ENCODE measurements at places on chromosomes 11 and 22.
A peak's percentile ranks its signal among the peaks of the same experiment; 100 is the strongest.

GRCh38 chr11:78982473-78982872 lies 407.8 kb upstream of the NARS2 start:
- DNase-seq = no peak

DNA sequence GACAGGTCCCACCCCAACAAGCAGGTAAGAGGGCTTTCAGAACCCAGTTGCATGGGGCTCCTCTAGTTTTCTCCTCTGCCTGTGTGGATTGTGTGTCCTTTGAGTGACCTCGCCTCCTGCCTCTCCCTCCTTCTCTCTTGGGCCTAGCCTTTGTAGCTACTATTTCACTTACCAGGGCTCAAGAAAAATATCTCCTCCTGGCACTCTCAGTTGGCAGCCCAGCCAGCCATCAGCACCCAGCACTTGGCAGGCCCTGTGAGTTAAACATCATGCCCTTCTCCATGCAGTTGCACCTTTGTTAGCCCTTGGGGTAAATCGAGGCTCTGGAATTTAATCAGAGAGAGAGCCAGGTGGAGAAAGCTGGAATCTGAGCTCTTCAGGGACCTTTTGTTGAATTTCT lies 35.4 kb upstream of the SORL1-AS1 start:
- no peak for DNase-seq

GRCh38 chr11:85385547-85385946 lies 241.6 kb downstream of the DLG2 start:
- no peak for DNase-seq

GRCh38 chr22:39556970-39557841 lies 13.3 kb upstream of the CACNA1I start:
- DNase-seq = peak; percentile 39

DNA sequence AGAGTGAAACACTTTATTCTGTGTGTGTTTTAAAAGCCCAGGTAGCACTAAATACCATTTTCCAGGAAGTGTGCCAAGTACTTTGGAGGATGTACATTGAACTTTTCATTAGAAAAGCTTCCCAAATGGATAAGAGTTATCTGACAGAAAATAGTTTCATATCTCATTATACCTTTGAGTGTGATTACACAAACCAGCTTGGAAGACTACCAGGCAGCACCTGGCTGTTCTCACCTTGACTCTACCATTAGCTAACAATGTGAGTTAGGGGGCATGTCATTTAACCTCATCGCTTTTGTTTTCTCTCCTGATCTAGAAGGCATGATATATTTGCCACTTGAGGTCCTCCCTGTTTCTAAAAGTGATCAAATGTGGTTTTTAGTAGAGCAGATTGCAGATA lies 50.2 kb downstream of the GRM5 start:
- DNase-seq = no peak

DNA sequence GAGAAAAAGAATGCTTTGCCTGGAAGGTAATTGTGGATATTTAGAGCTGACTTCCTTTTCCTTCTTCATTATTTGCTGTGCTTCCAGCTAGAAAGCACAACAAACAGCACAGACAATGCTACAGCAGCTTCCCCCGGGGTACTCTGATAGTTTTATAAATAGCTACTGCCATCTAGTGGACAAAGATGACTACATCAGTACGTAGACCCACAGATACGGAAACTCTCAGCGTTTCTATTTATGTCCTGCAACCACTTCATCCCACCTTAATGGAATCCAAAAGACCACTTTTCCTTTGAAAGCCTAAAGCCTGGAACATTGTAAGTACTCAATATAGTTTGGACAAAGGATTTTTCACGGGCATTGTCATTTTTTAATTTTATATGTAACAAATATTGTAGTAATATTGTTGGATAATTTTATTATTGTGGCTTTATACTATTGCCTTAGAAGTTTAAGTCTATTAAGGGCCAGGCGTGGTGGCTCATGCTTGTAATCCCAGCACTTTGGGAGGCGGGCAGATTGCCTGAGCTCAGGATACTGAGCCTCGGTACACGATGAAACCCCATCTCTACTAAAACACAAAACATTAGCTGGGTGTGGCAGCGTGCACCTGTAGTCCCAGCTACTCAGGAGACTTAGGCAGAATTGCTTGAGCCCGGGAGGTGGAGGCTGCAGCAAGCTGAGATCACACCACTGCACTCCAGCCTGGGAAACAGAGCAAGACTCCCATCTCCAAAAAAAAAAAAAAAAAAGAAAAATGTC lies 7.5 kb downstream of the HSPA8 start:
- DNase-seq = no peak

DNA sequence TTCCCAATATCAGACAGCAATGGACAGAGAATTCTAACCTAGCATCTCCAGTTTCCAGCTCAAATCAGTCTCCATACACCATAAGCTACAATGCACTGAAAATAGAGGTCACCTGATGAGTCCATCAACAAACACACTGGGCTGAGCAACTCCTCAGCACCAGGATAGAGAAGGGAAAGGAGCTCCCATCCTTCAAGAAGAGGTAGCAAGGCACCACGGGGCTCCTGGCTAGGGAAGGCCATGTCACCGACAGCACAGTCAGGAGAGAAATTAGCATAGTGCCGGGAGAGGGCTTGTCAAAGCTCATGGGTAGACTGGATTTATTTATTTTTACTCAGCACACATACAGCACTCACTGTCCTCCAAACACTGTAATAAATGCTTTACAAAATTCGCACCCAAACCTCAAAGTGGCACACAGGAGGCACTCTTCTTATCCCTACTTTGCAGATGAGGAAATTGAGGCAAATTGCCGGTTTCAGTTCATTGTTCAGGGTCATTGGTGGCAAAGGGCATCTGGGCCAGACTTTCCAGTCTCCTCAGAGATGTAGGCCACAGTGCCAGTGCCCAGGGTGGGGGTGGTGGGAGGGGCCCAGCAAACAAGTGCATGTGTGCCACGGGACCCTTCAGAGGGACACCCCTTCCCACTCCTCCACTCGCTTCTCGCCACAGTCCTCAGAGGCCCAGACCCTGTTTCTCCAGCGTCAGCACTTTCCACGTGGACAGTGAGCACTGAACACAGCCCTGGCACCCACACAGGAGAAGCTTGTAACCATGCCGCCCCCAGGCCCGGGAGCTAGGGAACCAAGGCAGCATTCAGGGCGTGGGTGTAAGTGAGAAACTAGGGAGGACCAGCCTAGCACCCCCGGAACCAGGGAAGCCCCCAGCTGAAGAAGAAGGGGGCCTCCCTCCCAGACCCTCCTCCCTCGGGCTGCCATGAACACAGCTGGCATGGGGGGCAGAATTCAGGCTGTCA lies 1417.4 kb downstream of the TBC1D22A start:
- DNase-seq = no peak

- DNase-seq = no peak
Measured at GRCh38 chr22:42313204-42313603, 42.8 kb upstream of the TCF20 start.

GRCh38 chr11:111870113-111870512 lies 1.3 kb downstream of the ALG9 start:
- no peak for DNase-seq

DNA sequence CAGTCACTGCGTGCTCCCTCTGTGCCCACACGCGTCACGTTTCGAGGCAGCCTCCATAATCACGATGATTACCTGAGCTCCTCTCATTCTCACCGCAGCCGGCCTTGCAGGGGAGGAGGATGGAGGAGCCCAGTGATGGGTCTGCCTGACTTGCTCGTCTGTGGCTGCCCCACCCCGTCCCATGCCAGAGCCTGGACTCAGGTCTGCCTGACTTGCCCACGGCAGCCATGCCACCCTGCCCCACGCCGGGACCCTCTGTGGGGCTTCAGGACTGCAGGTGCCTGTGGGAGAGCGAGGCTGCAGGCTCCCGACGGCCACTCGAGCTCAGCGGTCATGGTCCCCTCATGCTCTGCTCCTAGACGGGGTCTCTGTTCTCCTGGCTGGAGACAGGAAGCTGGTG lies 1025.1 kb downstream of the BRD1 start:
- DNase-seq = no peak

DNA sequence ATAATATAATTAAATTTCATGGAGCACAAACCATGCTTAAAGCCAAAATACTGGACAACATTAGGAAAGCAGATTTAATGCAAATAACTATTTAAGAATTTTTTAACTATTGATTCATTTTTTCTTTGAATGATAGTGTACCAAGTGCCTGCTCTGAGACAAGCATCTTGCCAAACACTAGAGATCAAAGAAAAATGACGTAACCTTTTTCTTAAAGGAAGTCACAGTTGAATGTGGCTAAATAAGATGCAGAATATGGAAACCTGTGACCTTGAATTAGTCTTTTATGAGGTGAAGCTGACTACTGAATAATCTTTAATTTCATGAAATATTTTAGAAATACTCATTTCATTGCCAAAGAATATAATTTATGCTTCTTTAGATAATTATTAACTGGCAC lies 104.0 kb downstream of the MSANTD4 start:
- DNase-seq = no peak

DNA sequence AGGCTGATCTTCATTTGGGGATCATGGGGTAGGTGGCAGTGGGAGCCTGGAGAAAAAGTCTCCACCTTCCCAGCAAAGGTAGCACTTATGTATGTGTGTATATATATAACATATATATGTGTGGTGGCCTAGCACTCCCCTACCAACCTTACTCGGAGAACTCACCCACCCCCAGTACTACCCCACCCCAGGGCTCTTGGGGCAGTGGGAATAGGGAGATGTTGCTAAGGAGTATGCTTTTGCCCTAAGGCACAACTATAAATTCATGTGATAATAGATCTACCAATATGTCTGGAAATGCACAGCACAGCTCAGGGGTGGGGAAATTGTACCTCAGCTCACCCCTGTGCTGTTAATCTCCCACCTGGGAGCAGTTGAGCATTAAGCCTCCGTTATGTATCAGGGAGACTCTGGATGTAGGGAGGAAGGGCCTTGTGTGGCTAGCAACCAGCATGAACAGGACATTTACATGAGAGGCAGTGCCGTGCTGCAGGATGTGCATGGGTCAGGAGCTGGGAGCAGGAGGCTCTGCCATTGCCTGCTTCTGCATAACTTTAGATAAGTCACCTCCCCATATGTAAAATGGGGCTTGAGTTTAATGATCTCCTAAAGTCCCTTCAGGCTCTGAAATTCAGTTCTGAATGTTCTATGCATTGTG lies 57.3 kb downstream of the C11orf91 start:
- DNase-seq = no peak

- no peak for DNase-seq
Measured at GRCh38 chr11:126257144-126257543, 11.6 kb downstream of the SRPRA start.

DNA sequence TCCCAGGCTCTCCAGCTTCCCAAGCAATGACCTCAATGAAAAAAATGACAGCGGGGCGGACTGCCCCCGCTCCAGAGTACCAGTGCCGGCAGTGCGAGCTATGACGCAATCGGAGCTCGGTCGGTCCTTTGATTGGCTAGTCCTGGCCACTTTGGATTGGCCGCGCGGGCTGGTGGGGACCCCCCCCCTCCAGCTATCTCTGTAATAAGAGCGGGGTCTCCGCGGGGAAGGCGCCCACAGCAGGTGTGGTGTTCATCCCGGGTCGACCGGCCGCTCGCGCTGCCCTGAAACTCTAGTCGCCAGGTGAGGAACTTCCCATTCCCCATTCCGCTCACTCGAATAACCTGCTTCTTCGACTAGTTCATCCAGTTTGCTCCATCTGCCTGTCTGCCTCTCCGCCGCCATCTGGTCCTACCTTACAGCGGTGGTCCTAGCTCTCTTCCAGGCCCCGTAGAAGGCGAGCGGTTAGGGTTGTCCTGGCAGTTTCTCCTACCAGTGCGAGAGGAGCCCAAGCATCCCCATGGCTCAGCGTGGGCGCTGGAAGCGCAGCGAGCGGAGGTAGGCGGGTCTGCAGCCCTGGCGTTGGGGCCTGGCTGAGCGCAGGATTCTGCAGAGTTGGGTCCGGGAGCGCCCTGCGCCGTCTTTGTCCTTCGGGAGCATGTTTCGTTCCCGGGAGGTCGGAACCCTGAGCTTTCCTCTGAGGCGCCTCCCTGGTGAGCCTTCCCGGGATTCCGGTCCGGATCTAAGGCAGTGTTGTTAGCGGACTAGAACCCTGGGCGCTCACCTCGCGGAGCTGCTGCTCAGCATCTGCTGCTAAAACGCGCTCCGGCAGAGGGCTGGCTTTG lies at the start of gene CALCB:
Gene CALCB (plus strand): TSS at position 233 of the 845 bp plus-strand sequence. CDS start 1,126 bp downstream, outside the sequence.
- DNase-seq = no peak

- no peak for DNase-seq
Measured at GRCh38 chr22:49755631-49756001, 72.1 kb downstream of the BRD1 start.

DNA sequence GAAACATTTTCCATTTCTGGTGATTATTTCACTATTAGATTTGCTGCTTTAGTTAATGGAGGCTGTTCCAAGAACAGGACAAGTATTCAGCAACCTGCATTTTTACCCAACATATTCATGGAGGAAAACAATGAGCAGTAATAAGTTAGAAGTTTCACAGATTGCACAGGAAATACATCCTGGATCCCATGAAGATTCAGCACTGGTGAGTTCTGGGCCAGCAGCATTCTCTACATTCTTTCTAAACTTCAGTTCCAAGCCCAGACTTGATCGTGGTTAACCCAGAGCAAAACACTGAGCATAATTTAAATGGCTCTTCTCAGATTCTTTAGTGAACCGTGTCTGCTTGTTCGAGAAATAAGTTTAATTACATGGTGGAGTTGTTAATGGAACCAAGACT lies 3.8 kb downstream of the FJX1 start:
- no peak for DNase-seq

DNA sequence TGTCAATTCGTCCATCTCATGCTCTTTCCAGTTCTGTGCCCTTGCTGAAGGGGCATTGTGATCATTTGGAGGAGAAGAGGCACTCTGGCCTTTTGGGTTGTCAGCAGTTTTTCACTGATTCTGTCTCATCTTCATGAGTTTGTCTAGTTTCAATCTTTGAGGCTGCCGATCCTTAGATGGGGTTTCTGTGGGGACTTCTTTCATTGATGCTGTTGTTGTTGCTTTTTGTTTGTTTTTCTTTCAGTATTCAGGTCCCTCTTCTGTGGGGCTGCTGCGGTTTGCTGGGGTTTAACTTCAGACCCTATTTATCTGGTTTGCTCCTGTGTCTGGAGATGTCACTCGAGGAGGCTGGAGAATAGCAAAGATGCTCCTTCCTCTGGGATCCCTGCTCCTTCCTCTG lies 224.3 kb downstream of the JRKL start:
- DNase-seq = no peak

DNA sequence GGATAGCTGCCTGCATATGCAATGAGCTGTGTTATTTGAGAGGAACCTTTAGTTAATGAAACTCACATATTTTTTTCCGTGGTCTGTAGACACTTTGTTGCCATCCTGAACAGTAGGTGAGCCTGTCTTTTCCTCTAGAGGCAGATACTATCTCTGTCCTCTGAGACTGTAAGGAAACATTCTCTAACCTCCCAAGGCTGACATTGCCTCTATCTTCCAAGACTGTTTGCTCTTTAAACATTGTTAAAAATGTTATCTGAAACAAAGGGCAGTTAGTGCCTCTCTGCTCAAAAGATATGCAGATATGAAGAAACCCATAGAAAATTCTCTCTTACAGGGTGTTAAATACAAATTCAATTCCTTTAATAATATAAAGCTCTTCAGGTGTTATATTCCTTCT lies 963.8 kb upstream of the CNTN5 start:
- no peak for DNase-seq

DNA sequence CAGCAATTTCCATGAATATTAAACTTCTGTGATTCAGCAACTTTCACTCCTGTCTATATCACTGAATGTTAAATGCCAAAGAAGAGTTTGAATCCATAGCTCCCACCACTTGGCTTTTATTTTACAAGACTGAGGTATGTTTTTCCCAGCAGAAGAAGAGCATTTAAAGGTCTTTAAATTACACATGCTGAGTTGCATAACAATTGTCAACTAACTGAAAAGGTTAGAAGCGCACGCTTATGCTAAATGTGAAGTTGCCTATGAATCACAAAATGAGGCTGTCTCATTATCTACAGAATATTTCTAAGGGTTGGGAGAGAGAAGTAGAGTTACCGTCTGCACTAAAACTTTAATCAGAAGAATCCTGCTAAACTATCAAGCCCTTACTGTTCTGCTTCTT lies 1086.3 kb downstream of the FAM181B start:
- DNase-seq = no peak

All from activated T-cell treated with anti-CD3 and anti-CD28 coated beads for 1 hour (primary cell).